ENCODE measurements at places on chromosomes 4 and X.

DNA sequence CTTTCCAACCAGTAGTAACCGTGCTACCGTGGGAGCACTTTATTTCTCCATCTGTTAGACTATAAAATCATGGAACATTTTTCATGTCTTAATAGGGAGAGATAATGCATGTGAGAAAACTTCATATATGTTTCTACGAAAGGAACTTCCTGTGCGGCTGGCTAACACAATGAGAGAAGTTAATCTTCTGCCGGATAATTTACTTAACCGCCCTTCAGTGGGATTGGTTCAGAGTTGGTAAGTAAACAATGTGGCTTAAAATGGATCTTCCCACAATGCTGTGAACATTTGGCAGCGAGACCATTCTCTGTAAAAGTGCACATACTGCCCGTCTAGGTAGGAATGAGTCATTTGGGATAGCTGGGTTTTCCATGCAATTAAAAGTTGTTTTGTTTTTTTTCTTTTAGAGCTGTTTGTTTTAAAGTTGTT lies 29.6 kb downstream of the PDK3 start:
- no peak for DNase-seq

GRCh38 chr4:123354701-123355100 lies 41.9 kb upstream of the SPRY1 start:
- no peak for DNase-seq

- DNase-seq, result no peak
Measured at GRCh38 chr4:7415927-7416686, 18.6 kb downstream of the PSAPL1 start.

- no peak for DNase-seq
Measured at GRCh38 chrX:46433892-46434291, 111.3 kb downstream of the ZNF674 start.

DNA sequence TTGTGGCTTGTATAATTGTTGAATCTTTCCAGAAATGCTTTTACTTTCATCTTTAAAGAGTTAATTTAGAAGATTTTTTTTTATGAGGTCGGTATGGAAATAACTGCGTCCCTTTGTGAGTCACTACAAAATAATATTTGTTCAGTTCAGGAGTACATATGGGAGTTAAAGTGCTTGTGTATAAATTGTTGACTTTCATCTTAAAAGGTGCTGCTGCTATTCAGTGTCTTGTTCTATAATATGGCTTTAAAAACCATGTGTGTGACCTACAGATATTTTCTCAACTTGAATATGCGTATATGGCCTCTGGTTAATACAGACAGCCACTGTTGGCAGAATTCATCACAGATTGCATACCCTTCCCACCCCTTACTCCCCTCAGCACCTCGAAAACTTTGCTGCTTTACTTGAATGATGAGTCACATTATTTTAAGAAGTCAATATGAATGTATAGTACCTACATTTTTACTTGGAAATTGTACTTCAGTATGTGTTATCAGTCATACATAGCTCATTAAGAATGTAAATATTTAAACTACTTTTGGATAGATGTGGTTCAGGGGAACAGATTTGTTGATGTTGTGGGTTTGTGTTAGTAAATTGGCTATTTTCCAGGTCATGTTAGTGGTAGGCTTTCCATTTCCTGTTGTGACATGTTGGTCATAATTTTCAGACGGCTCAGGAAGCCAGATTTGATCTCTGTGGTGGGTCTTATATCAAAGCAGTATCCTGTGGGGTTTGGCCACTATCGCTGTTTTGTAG lies 1.5 kb downstream of the CLCN3 start:
- DNase-seq, result no peak

GRCh38 chrX:24423960-24424359 lies 41.1 kb upstream of the PDK3 start:
- DNase-seq, result no peak

GRCh38 chr4:1033840-1034551 lies 22.6 kb downstream of the FGFRL1 start:
- no peak for DNase-seq
